Activated CD8-positive, alpha-beta memory T cell treated with anti-CD3 and anti-CD28 coated beads, Interleukin-2, amount 10 ng/mL, durations not matched to agents 7 days and 5 days (primary cell): ENCODE measurements at places on chromosomes 3 and 15. TPM values are rescaled to one million over a fixed set of nuclear protein-coding genes. Genes with fewer than 3 reads are reported as not detected.

The SKOR1 gene
- 0.23 TPM for total RNA-seq

DNA sequence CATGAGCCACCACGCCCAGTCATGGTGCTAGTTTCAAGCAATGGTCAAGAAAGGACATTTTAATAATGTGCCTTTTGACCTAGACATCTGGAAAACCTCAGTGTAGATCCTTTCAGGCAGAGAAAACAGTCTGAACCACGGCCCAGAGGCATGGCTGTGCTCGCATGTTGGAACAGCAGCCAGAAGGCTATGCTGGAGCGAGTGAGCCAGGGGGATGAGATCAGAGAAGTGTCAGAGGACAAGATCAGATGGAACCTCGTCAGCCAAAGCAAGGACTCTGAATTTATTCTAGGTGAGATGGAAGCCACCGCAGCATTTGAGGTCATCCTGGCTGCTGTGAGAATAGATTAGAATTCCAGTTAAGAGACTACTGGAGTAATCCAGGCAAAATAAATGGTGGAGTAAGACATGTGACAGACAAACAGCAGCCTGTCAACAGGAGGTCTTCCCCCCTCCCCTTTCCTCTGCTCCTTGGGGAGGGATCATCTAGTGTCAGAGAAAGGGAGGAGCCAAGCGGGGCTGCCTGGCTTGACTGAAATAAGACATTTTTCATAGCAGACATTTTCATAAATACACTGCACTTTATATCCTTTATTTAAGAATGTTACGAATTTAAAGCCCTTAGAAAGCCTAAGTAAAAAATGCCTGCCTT is 40.4 kb upstream of the ACKR4 start:
- no peak for DNase-seq

The CDCP1 gene
- total RNA-seq: 5.3 TPM

GRCh38 chr3:53478166-53478830 is 16.1 kb upstream of the CACNA1D start:
- DNase-seq: no peak

The MYL3 gene
- not detected for total RNA-seq

GRCh38 chr3:157858821-157859220 is 247.4 kb downstream of the SHOX2 start:
- no peak for DNase-seq

- no peak for DNase-seq
Measured at GRCh38 chr3:27326629-27327545, 42.3 kb downstream of the NEK10 start.

GRCh38 chr3:170760174-170760526 is 109.8 kb downstream of the RPL22L1 start:
- no peak for DNase-seq

DNA sequence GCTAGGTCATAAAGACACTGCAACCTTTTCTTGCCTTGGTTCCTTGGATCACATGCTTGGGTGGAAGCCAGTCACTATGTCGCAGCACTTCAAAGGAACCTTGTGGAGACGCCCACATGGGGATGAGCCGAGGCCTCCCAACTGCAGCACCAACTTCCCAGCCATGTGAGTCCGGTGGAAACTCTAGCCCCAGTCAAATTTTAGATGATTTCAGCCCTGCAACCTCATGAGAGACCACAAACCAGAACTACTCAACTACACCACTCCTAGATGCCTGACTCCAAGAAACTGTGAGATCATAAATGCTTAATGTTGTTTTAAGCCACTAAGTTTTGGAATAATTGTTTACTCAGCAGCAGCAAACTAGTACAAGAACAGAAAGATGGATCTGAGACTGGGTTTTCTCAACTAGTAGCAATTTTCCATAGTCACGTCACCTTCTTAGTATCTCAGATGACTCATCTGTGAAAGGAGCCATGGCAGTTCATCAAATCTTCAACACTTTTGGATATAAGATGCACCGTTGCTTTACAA is 86.5 kb downstream of the MB21D2 start:
- no peak for DNase-seq

The HCLS1 gene
- 305 TPM for total RNA-seq

The MESP1 gene
- 5.1 TPM for total RNA-seq

GRCh38 chr15:100901702-100902435 is 17.3 kb upstream of the LRRK1 start:
- DNase-seq: no peak

DNA sequence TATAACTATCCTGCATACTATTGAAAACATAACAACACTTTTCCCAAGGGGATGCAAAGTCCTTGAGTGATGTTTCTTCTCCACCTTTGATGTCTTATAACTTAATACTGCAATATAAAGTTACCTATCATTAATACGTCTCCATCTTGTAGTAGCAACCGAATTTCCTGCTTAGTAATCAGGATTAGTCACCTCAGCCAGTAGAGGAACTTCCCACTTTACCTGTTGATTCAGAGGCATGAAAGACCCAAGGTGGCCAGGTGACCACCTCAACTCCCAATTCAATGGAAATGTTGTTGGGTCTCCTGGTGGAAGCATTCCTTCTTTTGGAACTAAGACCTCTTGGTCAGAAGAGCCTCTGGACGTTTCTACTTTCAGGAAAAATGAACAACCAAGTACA is 3.5 kb upstream of the TMCC1 start:
- no peak for DNase-seq

The MRAS gene
- not detected for total RNA-seq

The SYNPR gene
- total RNA-seq: not detected

DNA sequence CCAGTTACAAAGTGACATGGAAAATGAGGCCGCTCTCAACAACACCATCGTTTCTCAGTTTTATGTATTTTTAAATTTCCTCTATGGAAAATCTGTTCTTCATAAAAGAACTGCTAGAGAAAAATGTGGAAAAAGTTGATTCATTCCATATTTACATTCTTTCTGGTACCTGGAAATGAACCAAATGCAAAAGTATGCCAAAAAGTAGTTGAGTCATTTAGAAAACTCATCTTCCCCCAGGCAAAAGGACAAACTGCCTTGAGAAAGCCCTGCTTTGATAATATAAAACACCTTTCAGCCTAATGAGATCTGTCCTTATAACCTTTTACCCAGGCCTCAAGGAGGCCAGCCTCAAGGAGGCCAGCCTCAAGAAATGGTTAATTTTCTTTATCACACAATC is 283.0 kb upstream of the VEPH1 start:
- DNase-seq: no peak

The AADAC gene
- not detected for total RNA-seq

DNA sequence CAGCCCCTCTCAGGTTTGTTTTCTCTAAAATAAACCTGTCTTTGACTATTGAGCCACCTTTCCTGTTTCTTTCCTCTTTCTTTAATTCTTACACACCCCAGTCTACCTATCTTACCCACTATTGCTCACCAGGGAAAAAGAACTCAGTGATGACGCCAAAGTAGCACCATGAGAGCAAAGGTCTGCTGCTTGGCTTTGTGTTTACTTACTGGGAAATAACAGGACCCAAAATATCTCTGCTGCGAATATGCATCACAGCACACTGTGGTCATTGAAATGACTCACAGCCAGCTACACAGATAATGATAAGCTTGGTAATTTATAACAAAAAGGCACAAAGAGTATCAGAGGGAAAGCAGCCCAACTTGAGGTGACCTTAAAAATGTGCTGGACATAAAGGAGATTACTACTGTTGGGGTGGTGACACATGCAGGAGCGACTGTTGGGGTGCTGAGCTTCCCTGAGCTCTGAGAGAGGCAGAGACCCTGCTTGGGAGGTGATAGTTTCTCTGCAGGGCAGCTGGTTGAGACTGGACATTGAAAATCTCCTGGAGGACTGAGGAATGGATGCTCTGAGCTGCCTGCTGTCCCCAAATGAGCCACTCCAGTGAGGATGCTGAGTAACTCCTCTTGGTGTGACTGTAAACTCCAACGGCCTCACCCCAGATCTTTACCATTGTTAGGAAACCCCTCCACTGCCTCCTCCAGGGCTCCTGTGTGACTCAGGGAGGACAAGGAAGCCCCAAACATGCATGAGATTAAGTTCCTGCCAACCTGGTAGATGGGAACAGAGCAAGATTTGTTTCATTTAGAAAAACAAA is 14.5 kb downstream of the EFCAB12 start:
- DNase-seq: no peak

DNA sequence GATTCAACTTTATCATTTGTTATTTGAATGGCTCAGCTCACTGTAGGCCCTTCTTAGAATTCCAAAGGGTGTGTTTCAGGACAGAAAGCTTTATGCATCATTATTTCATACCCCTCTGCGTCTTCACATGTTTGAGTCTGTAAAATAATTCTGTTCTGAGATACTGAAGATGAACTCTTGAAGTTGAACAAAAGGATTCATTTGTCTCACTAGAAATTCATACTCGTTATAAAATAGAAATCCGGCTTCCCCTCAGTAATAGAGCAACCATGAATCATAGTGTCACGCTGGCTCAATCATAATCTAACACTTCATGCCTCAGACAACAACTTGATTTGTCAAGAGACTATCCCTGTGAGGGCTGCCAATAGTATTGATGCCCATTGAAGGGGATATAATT is 1015.4 kb upstream of the SEMA6D start:
- DNase-seq: no peak

GRCh38 chr15:83914906-83915305 is 261.0 kb downstream of the ADAMTSL3 start:
- DNase-seq: no peak

The SLC24A5 gene
- not detected for total RNA-seq

DNA sequence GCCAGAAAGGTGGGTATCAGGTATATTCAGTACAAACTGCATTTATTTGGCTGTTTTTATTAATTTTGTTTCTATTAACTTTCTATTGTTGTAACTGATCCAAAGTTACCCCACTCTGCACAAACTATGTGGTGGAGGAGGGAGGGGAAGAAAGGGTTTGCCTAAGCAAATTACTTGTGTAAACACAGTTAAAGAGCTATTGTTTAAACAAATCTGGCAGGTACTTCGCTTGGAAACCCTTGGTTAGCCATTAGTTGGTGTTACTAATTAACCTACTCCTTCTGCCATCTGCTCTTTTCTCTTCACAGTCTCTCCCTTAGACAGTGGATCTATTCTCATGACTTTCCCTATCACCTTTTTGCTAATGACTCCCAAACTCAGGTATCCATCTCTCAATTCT is 328.4 kb upstream of the NECTIN3 start:
- DNase-seq: no peak

- no peak for DNase-seq
Measured at GRCh38 chr3:60536420-60536819, 714.8 kb downstream of the FHIT start.

DNA sequence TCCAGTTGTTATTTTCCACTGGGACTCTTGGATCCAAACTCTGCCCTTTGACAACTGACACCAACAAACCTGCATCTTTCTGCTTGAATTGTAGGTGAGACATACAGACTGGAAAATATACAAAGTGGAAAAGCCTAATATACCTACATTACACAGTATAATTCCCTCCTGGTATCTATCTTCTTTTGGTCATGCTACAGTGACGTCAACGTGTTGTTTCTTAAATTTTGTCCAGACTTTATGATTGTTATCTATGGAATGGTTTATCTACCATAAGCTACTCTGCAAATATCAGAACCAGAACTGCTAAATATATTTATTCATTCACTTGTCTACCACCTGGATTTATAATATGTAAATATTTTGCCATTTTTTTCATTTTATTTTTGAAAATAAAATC is 264.3 kb upstream of the ZPLD1 start:
- DNase-seq: no peak

GRCh38 chr3:99863588-99863987 is 45.9 kb downstream of the CMSS1 start:
- no peak for DNase-seq

The MGLL gene
- total RNA-seq: 3.4 TPM

- DNase-seq: no peak
Measured at GRCh38 chr15:99473981-99474906, 91.5 kb upstream of the MEF2A start.

- DNase-seq: no peak
Measured at GRCh38 chr3:5078151-5078550, 43.9 kb upstream of the ARL8B start.

The RETNLB gene
- total RNA-seq: not detected

- no peak for DNase-seq
Measured at GRCh38 chr15:63402498-63403253, 21.0 kb upstream of the CA12 start.

GRCh38 chr3:11199902-11200845 is 45.9 kb downstream of the HRH1 start:
- no peak for DNase-seq

DNA sequence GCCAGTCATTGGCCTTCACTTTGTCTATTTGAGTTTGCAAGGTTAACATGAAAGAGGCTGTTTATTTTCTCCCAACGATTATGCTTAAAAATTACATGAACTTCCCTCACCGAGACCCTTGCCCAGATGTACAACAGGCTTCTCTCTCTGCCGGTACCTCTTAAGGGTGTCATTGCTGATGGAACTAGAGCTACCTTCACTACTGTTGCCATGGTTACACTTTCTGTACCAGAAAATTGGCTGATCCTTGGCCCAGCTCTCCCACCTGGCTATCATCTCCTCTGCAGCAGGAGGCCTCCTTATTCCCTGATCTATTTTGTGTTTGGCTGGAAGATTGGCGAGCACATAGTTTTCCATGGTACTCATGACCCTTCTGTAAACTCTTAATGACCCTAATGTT is 24.0 kb upstream of the LIPC start:
- DNase-seq: no peak

- DNase-seq: no peak
Measured at GRCh38 chr15:96333131-96334016, 2.9 kb downstream of the NR2F2 start.

The CAV3 gene
- not detected for total RNA-seq

GRCh38 chr15:78685159-78685921 is 44.3 kb upstream of the CHRNB4 start:
- peak; percentile 14 for DNase-seq

- no peak for DNase-seq
Measured at GRCh38 chr15:62519900-62520299, 354.8 kb upstream of the C2CD4B start.

GRCh38 chr15:60345598-60345997 is 52.2 kb downstream of the ANXA2 start:
- no peak for DNase-seq

The ZIC1 gene
- not detected for total RNA-seq

- DNase-seq: no peak
Measured at GRCh38 chr15:94041746-94042145, 189.6 kb upstream of the MCTP2 start.

The SNAPC5 gene
- 30.0 TPM for total RNA-seq

DNA sequence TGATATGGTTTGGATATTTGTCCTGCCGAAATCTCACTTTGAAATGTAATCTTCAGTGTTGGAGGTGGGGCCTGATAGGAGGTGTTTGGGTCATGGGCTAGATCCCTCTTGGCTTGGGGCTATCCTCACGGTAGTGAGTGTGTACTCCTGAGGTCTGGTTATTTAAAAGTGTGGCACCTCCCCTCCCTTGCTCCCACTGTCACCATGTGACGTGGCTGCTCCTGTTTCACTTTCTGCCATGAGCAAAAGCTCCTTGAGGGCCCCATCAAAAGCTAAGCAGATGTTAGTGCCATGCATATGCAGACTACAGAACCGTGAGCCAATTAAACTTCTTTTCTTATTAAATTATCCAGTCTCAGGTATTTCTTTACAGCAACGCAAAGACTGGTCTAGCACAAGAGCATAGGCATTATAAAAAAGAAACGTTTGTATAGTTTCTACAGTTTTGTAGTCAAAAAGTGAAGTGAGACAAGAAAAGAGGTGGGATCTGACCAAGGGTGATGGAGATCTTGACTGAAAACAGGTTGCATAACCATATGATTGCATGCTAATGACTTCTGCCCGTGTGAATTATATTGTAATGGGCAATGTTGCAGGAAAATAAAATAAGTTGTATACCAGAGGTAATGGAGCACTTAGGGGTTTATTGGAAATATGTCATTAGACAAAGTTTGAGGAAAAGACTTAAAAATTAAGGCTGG is 28.5 kb upstream of the CLASP2 start:
- DNase-seq: no peak

The ACKR2 gene
- total RNA-seq: 2.6 TPM
